ENCODE measurements at places on chromosomes 11 and 22.
A peak's percentile ranks its signal among the peaks of the same experiment; 100 is the strongest.

DNA sequence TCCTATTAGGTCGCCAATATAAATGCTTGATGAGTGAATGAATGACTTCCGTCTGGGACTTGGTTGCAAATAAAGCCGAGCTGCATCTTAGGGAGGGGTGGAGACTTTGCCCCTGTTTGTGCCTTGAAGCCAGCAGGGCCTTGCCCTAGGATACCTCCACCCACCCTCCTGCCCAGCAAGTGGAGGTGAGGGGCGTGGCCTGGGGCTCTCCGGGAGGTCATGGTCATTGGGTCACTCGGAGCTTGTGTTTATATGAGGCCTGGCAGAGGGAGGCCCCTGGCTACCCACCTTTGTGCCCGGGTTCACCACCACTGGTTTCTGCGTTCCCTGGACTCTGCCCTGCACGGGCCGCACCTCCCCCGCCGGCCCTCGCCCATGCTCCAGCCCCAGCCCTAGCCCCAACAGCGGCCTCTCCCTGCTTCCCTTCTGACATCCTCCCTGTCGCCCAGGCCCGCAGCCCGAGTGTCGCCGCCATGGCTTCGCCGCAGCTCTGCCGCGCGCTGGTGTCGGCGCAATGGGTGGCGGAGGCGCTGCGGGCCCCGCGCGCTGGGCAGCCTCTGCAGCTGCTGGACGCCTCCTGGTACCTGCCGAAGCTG is 4.3 kb downstream of the MPST start:
- DNase-seq = peak; percentile 26

DNA sequence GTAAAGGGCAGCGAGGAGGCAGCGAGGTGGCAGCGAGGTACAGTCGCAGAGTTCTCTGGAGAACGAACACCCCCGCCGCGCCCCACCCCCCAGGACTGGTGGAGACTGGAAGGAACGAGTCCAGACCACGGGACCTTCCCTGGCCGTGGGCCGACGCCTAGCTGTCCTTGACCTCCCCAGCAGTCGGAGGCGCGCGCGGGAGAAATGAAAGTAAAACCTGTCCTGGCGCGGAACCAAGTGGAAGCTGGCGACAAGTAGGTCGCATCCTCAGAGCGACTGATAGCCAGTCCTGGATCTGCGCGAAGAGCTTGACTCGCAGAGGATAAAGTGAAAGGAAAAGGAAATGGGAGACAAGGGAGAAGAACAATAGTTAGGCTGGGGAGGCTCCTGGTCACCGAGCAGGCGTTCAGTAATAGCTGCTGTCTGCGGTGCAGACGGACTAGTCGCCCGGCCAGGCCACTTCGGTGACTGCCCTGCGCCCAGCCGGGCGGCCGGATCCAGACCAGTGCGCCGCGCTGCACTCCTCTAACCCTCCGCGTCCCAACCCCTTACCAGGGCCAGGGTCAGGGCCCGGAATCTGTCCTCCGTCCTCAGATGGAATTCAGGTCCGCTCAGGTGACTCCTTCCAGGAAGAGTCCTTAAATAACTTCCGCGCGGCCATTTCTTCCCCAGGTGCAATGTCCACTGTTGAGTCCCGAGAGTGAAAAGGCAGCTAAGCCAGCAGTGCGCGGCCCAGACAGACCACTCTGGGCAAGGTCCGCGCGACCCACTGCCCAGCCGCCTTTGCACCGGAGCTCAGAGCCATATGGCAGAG is 1.9 kb upstream of the ADM start:
- DNase-seq = peak; percentile 78

- DNase-seq = no peak
These were observed 49.3 kb upstream of the PPP2R1B start for GRCh38 chr11:111815489-111815888.

DNA sequence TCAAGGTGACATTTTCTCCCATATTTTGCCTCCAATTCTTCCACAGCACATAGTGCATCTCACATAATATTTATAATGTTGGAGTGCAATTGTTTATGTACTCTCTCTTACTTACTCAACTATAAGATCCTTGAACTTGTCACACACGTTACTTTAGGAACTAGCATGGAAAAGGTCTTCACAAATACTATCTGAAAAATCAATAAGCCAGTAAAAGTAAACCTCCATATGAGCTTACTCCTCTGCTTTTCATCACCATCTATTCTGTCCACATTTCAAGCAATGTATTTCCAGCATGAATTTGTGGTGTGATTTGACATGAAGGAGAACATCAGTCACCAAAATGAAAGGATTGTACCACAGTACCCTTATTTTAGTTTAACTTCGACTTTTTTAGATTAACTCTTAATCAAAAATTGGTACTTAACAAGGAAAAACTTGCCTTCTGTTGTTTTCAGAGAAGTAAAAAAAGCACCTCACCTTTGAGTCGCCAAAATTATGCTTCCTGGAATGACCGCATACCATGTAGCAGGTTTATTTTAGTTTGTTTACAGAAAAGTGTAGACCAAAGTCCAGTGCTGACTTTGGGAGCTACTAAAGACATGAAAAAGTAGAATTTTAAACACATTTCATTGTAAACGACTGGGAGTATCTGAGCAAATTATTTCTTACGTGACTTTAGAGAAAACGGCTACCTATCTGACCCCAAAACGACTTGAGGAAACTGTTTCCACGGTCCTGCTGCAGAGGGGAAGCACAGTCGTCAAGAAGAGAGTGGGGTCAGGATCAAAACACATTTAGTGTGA is at the start of gene SLC22A9:
TSS of gene SLC22A9 (plus strand) at position 621 of the 806 bp plus-strand sequence. CDS start 272 bp downstream, outside the sequence.
- DNase-seq = no peak

DNA sequence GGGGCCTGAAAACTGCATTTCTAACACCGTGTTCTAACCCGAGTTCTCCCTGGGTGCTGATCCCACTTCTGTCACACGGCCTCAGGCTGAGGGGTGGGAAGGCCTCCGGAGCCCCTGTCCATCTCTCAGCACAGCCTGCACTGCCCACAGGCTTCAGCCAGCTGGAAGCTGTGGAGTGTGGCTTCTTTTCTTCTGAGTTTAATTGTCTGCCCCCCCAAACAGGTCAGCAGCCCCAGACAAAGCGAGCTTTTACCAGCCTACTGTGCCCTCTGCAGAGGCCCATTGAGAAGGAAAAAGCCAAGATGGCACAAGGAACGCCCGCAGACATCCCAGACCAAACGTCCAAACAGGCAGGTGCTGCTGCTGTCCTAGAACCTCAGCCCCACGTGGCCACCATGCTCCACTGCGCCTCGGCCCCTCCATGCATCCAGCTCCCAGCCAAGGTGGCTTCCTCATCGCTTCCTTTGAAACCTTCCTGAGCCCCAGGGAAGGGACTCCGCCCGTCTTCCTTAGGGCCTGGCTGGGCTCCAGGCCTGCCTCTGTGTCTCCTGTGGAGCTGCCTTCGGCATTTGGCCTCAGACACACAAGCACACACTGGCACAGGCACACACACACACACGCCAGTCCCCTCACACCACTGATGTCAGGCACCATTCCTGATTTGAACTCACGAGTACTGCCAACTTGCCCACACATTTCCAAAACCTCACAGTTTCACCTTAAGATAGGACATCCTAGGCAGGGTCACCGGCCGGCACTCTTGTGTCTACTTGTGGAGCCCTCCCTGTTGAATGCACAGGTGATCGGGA is 1.7 kb downstream of the MOB2 start:
- DNase-seq = peak; percentile 25

DNA sequence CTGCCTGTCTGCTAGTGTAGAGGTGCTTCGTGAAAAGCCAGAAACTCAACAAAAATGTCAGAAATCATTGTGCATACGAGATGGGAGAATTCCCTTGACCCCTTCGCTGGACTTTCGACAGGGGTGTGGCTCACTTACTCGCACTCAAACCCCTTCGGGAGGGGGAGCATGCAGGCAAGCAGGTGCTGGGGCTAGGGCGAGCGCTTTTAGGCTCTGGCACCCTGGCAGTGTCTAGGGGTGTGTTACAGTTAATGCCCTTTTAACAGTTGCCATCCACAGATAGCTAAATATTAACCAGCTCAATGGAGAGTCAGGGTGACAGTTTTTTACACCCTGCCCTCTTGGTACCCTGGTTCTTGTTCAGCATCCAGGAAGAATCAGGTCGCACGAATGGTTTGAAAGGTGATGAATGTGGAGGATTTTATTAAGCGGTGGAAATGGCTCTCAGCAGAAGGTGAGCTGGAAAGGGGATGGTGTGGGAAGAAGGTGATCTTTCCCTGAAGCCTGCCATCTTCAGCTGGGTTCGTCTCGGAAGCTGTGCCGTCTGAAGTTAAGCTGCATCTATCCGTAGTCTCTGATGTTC is 59.6 kb upstream of the SHANK2 start:
- DNase-seq = no peak

- DNase-seq = no peak
These were observed 3.1 kb upstream of the EHD1 start for GRCh38 chr11:64881476-64881875.

DNA sequence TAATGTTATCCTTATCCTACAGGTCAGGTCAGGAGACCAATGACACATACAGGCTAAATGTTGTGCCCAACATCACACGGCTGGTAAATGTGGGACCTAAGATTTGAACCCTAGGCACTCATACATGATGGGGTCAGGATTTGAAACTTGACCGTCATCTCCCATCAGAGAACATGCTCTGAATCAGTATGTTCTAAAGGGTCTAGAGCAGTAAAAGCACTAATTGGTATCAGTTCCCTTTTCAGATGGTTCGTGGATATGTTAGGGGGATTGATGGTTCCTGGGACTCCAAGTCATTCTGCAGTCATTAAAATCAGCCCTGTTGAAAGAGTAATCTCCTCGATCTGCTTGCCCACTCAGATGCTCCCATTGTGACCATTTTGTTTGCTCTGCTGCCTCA is 65.5 kb downstream of the BMAL1 start:
- no peak for DNase-seq

DNA sequence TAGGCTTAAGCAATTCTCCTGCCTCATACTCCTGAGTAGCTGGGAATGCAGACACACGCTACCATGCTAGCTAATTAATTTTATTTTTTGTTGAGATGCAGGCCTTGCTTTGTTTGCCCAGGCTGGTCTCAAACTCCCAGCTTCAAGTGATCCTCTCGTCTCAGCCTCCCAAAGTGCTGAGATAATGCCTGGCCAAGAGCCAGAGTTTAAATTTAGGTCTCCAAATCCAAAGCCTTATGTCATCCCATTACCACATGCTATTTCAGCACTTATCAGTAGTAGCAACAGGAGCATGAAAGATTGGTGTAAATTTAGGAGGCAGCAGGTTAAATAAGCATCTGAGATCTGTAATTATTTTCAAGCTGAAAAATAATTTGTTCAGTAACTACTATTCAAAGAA is 326.1 kb upstream of the ANO5 start:
- DNase-seq = no peak

GRCh38 chr22:47778160-47778658 is 1015.8 kb downstream of the TBC1D22A start:
- no peak for DNase-seq

- no peak for DNase-seq
These were observed 72.9 kb upstream of the GNAZ start for GRCh38 chr22:22997262-22997898.

DNA sequence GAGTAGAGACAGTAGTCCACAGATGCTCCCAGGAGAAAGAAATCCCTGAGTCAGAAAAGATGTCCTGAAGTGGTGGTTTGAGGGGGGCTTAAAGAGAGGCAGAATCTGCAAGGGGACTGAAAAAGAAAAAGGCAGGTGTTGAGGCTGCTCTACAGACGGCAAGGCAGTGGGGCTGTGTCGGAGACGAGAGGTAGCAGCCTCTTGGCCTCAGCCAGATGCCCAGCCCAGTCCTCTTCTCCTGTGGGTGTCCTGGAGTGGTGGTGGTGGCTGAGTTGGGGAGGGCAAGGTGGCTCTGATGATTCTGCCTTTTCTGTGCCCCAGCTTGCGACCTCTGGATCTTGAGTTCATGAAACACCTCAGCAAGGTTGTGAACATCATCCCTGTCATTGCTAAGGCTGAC is 9.3 kb upstream of the WBP2NL start:
- no peak for DNase-seq

DNA sequence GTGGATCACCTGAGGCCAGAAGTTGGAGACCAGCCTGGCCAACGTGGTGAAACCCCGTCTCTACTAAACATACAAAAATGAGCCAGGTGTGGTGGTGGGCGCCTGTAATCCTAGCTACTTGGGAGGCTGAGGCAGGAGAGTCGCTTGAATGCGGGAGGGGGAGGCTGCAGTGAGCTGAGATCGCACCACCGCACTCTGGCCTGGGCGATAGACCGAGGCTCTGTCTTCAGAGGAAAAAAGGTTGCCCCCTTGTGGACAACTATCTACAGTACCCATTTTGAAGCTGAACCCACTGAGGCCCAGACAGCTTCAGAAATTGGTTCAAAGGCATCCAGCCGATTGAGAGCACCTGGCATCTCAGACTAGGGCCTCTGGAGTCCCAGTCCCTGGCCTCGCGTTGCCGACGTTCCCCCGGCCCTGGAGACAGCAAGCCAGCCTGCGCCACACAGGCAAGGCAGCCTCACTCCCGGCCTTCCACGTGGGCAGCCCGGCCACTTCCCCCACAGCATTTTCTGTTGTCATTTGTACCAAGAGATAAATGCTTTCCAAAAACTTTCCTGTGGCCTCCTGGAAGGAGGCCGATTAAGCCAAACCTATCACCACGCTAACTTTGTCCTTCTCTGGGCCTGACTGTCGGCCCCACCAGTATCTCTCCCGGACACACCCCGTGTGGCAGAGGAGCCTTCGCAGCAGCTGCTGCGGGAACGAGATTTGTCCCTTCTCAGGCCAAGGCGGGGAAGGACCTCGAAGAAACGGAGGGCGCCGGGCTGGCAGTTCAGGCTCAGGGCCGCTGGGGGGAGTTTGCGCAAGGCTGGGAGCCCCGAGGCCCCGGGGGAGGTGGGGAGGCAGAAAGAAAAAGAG is 82.8 kb downstream of the FLI1 start:
- DNase-seq = peak; percentile 57

DNA sequence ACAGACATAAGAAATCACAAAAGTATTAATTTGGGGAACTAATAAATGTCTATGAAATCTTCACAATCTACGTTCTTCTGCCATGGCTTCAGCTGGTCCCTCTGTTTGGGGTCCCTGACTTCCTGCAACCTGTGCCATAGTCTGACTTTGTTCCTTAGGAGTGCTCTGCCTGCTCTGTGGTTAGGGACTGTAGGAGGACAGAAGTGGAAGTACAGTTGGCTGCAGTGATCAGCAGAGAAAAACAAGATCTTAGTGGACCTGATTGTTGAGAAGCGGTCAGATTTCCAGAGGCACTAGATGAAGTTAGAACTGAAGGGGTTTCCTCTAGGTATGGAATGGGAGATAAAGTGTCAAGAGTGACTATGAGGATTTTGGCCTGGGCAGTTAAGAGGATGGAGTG is 80.6 kb downstream of the PPP6R3 start:
- no peak for DNase-seq

DNA sequence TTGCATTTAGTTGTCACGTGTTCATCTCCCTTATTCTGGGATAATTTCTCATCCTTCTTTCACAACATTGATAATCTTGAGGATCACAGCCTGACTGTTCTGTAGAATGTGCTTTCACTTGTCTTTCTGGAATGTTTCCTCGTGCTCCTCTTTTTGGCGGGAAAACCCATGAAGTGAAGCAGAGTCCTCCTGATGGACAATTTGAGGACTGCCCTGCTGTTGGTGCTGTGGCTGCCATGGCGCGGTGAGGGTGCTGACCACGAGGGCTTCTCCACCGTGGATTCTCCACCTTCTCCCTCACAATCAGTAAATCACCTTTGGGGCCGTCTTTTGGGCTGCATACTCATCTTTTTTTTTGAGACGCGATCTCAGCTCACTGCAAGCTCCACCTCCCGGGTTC is 946.9 kb downstream of the BRD1 start:
- DNase-seq = no peak

GRCh38 chr11:120793806-120794479 is 230.0 kb upstream of the TBCEL start:
- DNase-seq = no peak

- peak; percentile 53 for DNase-seq
These were observed 44.5 kb downstream of the FEZ1 start for GRCh38 chr11:125451400-125452124.

- DNase-seq = peak; percentile 20
These were observed 50.5 kb upstream of the PARVG start for GRCh38 chr22:44130076-44130711.

Data from left hindlimb (tissue), 1 donor.